ENCODE measurements at places on chromosomes 5 and 9.

DNA sequence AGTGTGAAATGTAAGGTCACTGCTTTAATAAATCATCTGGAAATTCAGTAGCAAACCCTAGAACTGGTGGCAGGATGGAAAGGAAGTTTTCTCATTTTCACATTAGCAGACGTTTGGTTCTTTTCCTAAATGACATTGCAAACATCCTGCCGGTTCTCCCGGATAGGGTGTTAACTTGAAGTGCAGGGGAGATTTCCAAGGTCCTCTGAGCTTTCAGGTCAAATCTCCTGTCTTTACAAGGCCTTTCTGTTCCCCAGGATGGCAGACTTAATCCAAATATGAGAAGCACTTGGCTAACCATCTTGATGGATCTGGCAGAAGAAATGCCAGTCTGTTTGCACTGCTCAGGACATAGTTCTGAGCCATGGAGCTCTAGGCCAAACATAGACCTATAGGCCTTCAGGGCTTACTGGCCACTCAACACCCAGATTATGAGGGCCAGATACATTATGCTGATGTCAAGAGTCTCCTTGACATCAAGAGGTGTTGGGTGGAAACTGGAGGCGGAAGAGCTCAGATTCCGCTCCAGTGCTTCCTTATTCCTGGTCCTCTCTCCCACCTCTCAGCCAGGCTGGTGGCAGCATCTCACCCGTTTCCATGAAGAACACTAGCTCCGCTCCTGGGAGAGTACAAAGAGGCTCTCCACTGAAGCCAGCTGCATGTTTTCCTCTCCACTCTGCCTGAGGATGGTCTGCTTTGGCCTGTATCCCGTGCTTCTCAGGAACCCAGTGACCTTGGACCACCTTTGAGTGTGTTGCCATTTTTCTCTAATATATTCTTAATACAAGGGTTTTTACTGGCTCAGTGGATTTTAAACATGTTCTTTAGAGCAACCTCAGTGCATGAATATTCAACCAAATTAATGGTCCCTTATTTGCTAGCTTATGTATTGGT is 61.0 kb downstream of the RALGPS1 start:
- peak; percentile 9 for DNase-seq

GRCh38 chr5:175456105-175456742 is 12.2 kb upstream of the DRD1 start:
- no peak for DNase-seq

DNA sequence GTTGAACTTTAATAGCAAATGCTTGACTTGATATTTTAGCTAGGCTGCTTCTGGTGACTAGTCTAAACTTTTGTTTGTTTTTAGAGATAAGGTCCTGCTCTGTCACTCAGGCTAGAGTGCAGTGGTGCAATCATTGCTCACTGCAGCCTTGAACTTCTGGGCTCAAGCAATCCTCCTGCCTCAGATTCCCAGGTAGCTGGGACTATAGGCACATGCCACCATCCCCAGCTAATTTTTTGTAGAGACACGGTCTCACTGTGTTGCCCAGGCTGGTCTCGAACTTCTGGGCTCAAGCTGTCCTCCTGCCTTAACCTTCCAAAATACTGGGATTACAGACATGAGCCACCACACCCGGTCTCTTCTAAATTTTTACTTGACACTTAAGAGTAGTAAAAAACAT is 20.7 kb downstream of the CDC37L1 start:
- DNase-seq = no peak

DNA sequence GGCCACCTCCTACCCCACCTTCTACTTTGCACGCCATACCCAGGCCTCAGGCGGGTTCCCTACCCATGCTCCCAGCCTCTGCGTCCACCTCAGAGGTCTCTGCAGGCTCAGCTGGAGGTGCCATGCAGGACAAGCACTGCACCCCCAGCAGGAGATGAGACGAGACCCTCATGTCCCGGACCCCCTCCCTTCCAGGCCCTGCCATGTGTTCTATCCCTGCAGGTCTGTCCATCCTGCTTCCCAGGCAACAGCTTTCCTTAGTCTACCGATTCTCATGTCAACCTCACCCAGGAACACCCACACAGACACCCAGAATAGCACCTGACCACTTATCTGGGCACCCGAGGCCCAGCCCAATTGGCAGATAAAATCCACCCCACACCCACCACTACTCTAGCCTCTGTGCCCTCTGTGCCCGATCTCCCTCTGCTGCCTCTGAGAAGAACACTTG is 52.1 kb downstream of the SEMA4D start:
- DNase-seq = no peak

DNA sequence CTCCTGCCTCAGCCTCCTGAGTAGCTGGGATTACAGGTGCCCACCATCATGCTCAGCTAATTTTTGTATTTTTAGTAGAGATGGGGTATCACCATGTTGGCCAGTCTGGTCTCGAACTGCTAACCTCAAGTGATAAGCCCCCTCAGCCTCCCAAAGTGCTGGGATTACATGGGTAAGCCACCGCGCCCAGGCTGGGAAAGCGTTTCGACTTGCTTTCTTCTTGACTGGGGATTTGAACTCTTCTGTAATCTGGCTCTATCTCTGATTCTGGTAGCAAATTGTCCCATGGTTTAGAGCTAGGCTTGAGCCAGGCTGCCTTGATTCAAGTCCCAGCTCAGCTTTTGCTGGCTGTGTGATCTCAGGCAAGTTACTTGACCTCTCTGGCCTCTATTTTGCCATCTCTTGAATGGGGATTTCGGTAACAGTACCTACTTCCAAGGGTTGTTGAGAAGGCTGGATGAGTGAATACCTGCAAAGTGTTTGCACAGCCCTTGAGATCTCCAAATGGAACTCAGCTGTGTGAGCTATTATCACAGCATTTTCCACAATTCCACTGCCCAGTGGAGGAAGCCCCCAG is 20.5 kb upstream of the MVB12B start:
- no peak for DNase-seq

DNA sequence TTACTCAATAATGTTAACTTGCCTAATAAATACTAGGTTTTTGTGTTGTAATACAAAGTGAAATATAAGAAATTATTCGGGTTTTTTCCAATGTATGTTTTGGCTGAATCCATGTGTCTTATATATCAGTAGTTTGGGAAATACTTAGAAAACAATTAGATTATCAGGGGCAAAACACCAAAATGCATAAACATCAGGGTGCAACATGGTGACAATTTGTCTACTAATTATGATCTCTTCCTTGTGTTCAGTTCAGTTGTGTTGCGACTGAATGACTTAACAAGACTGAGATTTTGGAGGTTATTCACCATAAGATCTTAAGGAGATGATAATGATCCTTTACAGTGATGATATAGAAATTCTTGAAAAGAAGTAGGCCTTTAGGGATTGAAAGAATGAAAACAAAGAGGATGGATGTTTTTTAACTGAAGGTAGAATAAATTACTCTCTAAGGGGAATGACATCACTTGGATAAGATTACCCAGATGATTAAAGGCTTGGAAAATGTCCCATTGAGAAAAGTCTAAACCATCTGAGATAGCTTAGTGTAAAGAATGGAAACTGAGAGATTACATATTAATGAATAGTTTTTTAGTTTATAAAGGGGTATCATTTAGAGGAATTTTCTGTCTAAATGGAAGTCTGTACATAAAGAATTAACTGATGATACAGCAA is 415.8 kb downstream of the SPATA31D1 start:
- DNase-seq = no peak

- no peak for DNase-seq
Observed at GRCh38 chr5:98994611-98995010, 65.8 kb upstream of the CHD1 start.

GRCh38 chr5:157913575-157913974 is 54.6 kb upstream of the CLINT1 start:
- DNase-seq = no peak

- no peak for DNase-seq
Observed at GRCh38 chr5:172342918-172343317, 59.4 kb upstream of the UBTD2 start.

- no peak for DNase-seq
Observed at GRCh38 chr9:82334286-82334685, 345.7 kb downstream of the SPATA31D1 start.

GRCh38 chr9:92059661-92060060 is 55.6 kb downstream of the SPTLC1 start:
- no peak for DNase-seq

DNA sequence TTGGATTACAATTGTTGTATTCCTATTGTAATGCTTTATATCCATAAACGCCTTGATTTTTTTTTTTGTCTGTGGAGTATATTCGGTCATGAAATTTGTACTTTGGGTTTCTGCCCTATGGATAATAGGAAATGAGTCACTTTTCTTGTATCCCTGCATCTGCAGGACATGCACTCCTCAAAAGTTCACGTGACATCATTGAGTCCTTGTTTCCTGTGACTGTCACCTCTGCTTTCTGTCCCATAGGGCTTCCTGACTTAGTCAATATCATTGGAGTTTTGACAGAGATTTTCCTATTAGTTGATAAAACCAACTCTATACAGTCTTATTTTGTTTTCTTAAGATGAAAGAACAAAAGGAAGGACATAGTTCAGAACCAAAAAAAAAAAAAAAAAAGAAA is 356.3 kb downstream of the MAT2B start:
- DNase-seq = no peak

DNA sequence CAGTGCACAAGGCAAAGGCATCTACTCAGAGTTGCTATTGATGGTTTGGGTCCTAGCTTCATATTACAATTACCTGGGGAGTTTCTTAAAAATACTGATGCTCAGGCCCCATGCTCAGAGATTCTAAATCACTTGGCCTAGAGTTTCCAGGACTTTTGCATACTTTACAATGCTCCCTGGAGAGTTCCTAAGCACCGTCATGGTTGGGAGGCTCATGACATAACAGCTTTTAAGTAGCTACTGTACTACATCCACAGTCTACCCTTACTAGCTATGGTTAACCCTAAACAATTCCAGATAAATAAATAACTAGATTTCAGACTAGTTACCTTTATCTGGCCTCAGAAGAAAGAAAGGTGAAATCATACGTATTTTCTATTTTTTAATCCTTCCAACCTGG is 414.4 kb downstream of the PDE4D start:
- no peak for DNase-seq

DNA sequence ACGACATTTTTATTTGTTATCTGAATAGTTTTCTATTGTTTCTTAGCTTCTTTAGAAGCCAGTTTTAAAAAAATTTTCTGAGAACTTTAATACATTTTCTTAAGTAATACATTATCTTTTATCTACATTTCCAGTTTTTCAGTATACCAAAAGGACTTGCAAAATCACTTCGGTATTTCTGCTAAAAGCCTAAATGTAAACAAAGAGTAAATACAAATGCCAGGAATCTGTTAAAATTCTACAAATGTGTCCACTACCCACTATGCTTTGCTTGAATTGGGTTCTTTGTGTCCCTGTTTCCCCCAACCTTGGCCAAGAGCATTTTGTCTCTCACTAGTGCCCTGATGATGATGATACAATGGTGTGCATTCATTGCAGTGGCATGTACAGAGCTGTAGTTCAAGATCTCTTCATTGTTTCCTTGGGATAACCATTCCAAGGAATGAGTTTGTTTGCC is 611.2 kb downstream of the NR2F1-AS1 start:
- no peak for DNase-seq

GRCh38 chr9:126534431-126535186 is 79.1 kb upstream of the LMX1B start:
- DNase-seq = no peak

- no peak for DNase-seq
Observed at GRCh38 chr9:22208846-22209585, 199.9 kb upstream of the CDKN2B start.

- no peak for DNase-seq
Observed at GRCh38 chr9:126499005-126499910, 114.5 kb upstream of the LMX1B start.

DNA sequence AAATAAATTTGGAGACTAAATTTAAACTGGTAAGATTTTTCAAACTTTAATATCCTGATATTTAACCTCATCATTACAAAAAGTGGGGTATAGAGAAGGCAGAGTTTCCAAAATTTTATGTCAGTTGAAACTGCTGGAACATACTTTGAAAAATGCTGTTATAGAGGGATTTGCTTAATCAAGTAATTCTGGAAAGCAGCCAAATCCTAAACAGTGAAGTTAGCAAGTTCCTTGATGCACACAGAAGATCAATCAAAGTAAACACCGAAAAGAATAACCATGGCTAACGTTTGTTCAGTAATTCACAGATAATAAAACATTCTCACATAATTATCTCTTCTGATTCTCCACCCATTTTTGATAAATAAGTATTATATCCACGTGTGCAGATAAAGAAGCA is 8.1 kb upstream of the PRR16 start:
- DNase-seq = no peak

DNA sequence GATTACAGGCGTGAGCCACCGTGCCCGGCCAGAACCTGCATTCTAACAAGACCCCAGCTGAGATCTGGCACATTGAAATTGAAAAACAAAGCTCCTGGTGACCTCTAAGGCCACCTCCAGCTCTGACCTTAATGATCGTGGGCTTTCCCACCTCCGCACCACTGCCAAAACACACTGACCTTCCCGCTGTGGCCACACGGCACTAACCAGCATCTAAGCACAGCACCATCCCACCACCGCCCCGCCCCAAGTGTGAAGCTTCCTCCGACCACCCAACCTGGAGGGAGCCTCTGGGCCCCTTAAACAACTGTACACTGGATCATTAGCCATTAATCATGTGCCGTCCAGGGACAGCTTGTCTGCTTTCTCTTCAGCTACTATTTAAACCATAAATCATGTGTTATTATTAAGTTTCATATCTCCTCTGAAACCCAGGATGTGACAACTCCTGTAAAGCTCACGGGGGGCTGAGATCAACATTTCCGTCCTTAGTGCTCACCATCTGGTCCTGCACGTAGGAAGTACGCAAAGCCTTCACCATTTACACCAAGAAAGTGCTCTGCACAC is 80.6 kb downstream of the COL23A1 start:
- DNase-seq = no peak

DNA sequence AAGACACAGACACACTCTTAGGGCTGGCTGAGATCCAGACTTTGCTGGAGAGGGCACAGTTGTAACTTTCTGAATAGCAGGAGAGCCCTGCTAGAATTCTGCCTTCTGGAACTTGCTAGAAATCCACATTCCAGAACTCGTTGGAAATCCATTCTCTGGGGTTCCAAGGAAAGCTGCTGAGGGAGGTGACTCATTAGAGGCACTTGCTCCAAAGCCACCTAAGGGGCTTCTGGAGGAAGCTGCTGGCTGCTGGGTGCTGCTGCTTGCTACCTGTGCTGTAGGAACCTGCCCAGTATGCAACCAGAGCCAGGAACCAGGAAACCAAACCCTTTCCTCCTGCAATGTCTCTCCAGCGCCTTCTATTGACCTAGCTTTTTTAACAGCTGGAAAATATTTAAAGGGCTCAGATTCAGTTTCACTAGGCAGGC is 4.1 kb upstream of the TLE4 start:
- DNase-seq = no peak

All from left forelimb (tissue), 1 donor.